ENCODE measurements at places on chromosomes 5 and 9. TPM values are rescaled to one million over a fixed set of nuclear protein-coding genes. Genes with fewer than 3 reads are reported as not detected.
A peak's percentile ranks its signal among the peaks of the same experiment; 100 is the strongest.

ENTREP1 gene
- not detected for total RNA-seq

TUSC1 gene
- 11.7 TPM for total RNA-seq

SIT1 gene
- 0.63 TPM for total RNA-seq

CDH9 gene
- total RNA-seq = not detected

IRX2 gene
- total RNA-seq = 5.3 TPM

DNA sequence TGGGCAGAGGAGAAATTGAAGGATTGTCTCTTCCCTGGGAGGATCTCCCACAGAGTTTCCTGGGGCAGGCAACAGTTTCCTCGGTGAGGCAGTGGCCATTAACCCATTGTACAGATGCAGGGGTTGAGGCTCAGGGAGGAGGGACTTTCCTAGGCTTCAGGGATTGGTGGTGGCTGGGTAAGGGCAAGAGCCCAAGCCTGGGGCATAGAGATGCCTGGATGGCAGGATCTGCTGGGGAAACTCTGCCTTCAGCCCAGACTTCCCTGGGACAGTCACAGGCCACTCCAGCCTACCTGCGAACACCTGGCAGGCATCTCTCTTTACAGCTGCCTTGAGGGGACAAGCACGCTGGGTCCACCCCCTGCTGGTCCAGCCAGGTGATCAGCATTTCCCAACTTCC is 3.6 kb upstream of the CSF2 start:
- no peak for DNase-seq

DNA sequence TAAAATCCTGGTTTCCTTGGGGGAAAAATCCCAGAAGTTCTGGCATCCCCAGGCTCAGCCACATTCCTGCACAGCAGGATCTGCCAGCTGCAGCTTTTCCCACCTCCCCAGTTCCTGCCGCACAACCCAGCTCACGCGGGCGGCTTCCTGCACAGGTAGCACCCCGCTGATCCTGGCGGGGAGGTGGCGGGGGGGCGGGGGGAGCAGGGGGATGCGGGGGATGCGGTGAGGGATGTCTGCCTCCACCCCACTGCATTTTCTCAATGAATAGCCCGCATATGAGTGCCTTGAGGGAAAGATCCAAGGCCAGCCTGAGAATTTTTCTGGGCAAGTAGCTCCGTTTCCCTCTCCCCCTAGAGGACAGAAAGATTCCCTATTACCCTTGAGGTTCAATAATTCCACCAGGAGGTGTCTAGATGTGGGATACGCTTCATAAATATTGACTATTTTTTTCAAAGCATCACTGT is 21.1 kb downstream of the GFPT2 start:
- peak; percentile 54 for DNase-seq

DNA sequence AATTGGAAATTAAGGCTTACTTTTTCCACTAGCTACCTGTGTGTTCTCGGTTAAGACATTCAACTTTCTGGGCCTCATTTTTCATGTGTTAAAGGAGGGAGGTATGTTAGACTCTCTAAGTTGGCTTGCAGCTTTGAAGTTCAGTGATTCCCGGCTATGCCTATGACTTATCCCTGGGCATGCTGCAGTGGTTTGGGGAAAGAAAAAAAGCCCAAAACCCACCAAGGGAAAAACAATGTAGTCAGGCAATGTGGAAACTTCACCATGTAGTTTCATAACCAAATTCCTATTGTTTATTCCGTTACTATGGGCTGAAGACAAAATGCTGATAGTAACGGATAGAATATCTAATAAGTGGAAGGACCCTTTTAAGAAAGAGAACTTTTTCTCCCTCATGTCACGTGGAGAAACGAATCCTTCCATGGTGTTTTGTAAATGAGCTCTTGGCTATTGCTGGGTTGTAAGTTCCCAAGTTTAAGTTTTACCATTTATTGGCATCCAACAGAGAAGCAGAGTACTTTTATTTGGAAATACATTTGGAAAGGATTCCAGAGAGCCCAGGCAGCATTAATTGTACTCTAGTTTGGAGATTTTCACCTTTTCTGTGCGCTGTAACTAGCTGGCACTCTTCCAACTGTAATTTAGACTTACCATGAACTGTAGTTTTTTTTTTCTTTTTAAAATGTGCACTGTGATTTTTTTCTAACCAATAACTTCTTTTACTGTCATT is 84.9 kb upstream of the MPDZ start:
- no peak for DNase-seq

DNA sequence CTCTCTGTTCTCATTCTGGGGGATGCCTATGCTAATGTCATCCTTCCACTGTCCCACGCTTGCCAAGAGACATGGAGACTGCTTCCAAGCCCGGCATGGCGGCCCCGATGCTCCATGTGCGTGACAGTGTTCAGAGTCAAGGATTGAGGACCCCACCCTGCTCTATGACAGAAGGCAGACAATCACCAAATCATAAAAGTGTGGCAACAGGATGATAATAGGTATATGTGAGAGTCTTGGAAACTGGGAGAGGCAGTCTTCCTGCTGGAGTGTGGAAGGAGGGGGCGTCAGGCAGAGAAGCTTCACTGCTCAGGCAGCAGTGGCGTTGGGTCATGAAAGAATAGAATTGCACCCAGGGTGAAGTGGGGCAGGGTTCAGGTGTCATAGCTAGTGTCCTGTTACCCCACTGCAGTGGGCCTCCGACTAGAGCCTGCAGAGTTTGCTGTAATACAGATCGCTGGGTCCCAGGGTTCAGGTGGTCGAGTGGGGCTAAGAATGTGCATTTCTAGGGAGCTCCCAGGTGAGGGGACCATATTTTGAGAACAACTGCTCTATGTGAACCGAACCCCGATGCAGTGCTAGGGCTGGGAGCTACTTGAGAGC is 12.5 kb upstream of the GADD45G start:
- no peak for DNase-seq

- no peak for DNase-seq
Measured at GRCh38 chr9:68871236-68871635, 142.7 kb downstream of the PRKACG start.

GRCh38 chr5:152405145-152405544 is at the start of gene NMUR2:
Gene NMUR2, minus strand, starts transcription at chr5:152405279. Its CDS starts 166 bp downstream, at chr5:152405113.
- no peak for DNase-seq

- no peak for DNase-seq
Measured at GRCh38 chr5:32679218-32679617, 31.9 kb upstream of the NPR3 start.

DNA sequence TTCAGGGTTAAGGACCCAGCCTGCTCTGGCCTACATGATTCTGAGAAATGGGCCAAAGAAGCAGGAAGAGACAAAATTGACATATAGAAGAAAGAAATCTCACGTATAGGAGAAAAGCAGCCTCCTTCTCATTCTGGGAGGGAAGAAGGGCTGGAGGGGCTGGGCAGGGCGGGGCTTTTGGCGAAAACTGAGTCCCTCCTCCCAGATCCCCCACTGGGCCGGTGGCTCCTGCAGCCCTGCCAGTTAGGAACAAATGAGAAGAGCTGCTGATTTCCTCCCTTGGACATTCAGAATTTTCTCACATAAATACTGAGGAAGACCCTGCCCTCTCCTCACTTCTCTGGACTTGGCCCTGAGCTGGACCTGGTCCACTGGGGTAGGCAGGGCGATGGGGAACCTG is at the start of gene WNT8A:
Gene WNT8A (plus strand): TSS at position 332 of the 400 bp plus-strand sequence. CDS start 95 bp downstream, outside the sequence.
- no peak for DNase-seq

DNA sequence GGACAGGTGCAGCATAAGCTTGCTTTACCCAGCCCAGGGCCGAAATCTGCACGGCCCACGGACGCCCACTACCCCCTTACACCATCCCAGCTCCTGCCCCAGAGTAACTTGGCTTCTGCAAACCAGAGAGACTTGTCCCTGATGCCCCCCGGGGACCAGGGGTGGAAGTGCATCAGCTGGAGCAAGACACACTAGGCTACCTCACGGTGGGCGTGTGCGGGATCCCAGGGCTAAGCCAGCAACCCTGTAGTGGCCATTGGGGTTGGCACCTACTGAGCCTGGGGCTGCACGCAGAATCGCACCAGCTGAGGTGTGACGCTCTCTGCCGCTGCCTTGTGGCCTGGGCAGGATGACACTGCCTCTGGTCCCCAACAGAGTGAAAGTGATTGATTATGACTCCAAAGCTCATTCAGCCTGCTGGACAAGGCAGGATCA is 6.1 kb upstream of the ZNF79 start:
- no peak for DNase-seq

GRCh38 chr5:55638455-55638854 is 73.7 kb downstream of the SLC38A9 start:
- peak; percentile 49 for DNase-seq

DNA sequence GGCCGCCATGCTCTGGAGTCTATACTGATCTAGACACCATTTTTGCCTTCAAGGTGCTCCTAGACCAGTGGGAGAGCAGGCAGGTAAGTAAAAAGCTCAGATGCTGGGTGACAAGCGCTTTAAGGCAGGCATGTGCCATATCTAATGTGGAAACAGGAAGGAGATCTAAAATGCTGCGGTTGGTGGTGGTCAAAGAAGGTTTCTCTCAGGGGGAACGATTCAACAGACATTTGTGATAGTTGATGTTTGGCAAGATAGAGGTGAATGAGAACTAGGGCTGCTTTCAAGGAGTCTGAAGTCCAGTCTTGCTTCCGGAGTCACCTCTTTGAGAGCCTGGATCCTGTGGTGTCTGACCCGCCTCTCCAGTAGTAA is 146.2 kb upstream of the KLF4 start:
- DNase-seq = no peak

GRCh38 chr9:125524583-125525355 is 182.2 kb downstream of the MAPKAP1 start:
- DNase-seq = peak; percentile 27

DNA sequence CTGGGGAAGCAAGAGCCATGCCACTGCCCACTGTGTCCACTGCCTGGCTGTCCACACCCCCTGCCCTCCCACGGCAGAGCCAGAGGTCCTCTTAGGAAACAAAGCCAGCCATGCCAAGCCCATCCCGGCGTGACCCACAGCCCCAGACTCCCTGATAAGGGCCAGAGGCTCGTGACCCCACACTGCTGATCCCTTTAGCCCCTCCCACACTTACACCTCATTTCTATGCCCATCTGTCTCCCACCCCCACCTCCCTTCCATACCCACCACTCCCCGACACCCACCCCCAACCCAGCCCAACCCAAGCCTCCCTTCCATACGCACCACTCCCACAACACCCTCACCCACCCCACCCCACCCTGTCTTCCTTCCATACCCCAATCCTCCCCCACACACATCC is 17.3 kb downstream of the PTGES start:
- DNase-seq = no peak

GRCh38 chr5:1772634-1773033 is 27.0 kb downstream of the MRPL36 start:
- DNase-seq = peak; percentile 47

DNA sequence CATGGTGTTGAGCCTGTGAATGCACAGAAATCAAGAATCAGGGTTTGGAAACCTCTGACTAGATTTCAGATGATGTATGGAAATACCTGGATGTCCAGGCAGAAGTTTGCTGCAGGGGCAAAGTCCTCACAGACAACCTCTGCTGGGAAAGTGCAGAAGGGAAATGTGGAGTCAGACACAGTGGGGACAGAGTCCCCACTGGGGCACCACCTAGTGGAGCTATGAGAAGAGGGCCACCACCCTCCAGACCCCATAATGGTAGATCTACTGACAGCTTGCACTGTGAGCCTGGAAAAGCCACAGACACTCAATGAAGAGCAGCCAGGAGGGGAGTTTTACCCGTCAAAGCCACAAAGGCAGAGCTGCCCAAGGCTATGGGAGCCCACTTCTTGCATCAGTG is 181.9 kb upstream of the SEMA6A start:
- no peak for DNase-seq

GRCh38 chr9:281741-282645 is 67.3 kb downstream of the DOCK8 start:
- DNase-seq = no peak

DNA sequence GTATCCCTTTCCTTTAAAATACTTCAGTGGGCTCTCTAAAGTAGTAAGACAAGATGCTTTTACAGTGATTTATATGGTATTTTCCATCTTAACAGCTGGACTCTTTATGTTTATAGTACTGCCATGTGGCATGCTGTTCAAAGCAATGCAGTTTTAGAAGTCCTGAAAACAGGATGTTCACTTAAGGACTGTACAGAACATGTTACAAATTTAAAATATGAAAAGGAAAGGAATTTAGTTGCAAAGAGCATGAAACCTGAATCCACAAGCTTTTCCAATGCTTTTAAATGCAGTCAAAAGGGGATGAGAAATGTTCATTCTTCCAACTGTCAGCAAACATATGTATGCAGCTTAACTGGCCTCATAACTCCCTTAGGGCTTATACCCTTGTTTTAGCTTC is 580.2 kb downstream of the EFNA5 start:
- DNase-seq = peak; percentile 70

- DNase-seq = no peak
Measured at GRCh38 chr5:18740301-18740700, 1106.0 kb downstream of the TAF11L14 start.
